Activated T-helper 1 cell treated with anti-CD3 and anti-CD28 coated beads, Interleukin-12 subunit alpha, Interleukin-12 subunit beta, Interleukin-2, Interleukin-4 antibody, amounts not matched to agents 30 ng/mL and 10 ng/mL and 1 ng/mL, durations not matched to agents 14 hours and 24 hours and 36 hours (primary cell): ENCODE measurements at places on chromosomes 11 and 22. TPM values are rescaled to one million over a fixed set of nuclear protein-coding genes. Genes with fewer than 3 reads are reported as not detected.

GRCh38 chr11:12125609-12126149, 15.3 kb downstream of the MICAL2 start:
- H3K36me3 ChIP-seq, result peaks cover 43% of the 10 kb centered on the region
- H3K4me1 ChIP-seq, result peaks cover 83% of the 10 kb centered on the region
- H3K4me3 ChIP-seq, result peak overlapping the region; percentile 24
- peak overlapping the region; percentile 74 for H3K27ac ChIP-seq
- DNase-seq, result no peak

- H3K27ac ChIP-seq, result no peak overlapping the region
- H3K4me3 ChIP-seq, result no peak overlapping the region
- DNase-seq, result no peak
- H3K36me3 ChIP-seq, result peaks cover 2% of the 10 kb centered on the region
- peaks cover 14% of the 10 kb centered on the region for H3K4me1 ChIP-seq
Measured at GRCh38 chr11:69996451-69996850, 81.7 kb upstream of the ANO1 start.

DNA sequence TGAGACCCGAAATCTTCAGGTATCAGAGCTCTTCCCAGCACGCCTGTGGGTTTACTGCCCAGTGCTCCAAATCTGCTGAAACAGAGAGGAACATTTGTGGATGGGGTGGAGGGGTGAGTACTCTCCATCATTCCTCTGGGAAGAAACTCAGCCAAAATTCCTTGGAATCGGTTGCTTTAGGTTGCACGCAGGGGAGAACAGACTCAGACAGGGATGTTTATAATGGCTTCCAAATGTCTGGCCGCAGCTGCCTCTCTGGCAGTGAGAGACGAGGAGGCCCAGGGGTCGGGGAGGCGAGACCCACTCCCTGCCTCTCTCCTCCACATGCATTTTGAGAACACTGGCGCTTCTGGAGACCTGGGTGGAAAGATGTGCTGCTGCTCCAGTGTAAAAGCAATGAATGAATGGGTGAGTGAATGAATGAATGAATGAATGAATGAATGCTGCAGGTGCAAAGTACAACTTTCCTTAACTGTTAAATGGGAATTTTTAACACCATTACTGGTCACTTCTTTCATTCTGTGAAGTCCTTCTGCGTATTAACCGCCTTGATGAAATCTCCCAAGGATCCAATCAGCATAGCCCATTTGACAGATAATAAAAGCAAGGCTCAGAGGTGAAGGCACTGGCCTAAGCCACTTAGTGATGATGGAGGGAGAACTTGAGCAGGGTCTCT, 437.4 kb downstream of the MIAT start:
- no peaks in the 10 kb centered on the region for H3K36me3 ChIP-seq
- H3K4me1 ChIP-seq, result no peaks in the 10 kb centered on the region
- H3K27ac ChIP-seq, result no peak overlapping the region
- H3K4me3 ChIP-seq, result no peak overlapping the region

DNA sequence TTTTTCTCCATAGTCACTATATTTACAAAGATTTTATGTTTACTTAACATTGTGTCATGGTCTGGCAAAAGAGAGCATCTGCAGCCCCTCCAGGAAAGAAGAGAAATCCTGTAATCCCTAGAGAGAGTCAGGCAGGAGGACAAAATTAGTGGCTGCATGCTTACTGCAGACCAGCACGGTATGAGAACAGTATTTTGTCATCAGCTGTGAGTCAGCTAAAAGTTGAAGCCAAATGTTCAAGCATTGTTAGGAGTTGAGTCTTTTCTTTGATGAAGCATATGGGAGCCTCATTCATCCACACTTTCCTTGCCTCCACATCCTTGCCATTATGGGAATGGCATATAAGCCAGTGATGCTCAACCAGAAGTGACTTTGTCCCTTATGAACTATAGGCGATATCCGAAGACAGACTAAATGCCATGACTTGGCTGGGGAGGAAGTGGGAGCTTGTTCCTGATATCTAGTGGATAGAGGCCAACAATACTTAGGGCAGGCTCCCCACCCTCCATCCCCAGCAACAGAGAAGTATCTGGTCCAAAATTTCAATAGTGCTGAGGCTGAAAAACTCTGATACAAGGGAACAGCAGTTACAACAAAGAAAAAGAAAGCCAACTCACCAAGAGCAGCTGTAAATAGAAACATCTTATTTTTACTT, 112.0 kb upstream of the OR5AK2 start:
- no peaks in the 10 kb centered on the region for H3K4me1 ChIP-seq
- no peaks in the 10 kb centered on the region for H3K27me3 ChIP-seq
- H3K27ac ChIP-seq, result no peak overlapping the region
- no peaks in the 10 kb centered on the region for H3K36me3 ChIP-seq

The LARGE2 gene
- not detected in 2 replicates for total RNA-seq

GRCh38 chr11:117825538-117826189, 1.1 kb upstream of the FXYD2 start:
- H3K4me3 ChIP-seq, result no peak overlapping the region
- peaks cover 77% of the 10 kb centered on the region for H3K4me1 ChIP-seq
- no peak for DNase-seq
- no peaks in the 10 kb centered on the region for H3K36me3 ChIP-seq
- H3K27me3 ChIP-seq, result no peaks in the 10 kb centered on the region

DNA sequence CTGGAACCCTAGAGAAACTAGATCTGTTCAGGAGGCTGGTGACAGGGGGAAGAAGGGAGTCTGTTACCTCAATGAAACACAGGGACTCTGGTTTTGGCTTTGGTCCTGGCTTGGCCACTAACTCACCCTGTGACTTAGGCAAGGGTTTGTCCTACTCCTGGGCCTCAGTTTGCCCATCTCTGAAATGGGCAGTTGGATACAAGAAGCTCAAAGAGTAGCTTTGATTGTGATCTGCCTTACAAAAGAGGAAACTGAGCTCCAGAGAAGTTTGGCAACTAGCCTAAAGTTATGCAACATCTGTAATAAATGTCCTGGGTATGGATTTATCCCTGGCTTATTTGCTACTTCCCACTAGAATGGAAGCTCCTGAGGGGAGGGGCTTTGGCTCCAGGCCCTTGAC, 24.0 kb upstream of the LMO1 start:
- H3K27me3 ChIP-seq, result peaks cover 5% of the 10 kb centered on the region
- H3K4me1 ChIP-seq, result no peaks in the 10 kb centered on the region
- H3K27ac ChIP-seq, result no peak overlapping the region
- no peaks in the 10 kb centered on the region for H3K36me3 ChIP-seq
- H3K4me3 ChIP-seq, result no peak overlapping the region

- peaks cover 5% of the 10 kb centered on the region for H3K27me3 ChIP-seq
- no peak for DNase-seq
- no peaks in the 10 kb centered on the region for H3K4me1 ChIP-seq
Measured at GRCh38 chr11:57155400-57155799, 26.4 kb upstream of the LRRC55 start.

DNA sequence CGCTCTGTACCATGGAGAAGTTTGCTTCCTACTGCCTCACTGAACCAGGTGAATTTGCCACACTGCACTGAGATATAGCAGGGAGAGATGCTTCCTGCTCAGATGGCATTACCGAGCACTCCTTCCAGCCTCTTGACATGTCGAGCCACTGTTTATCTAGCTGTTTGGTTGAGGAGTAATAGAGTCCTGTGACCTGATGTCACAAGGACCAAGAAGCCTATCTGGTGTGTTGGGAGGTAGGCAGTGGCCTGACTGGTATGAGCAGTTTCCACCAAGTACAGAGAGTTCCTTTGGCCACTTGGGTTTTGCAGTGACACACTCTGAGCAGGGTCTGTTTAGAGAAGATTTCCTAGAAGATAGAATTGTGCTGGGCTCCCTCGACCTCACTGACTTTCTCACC, 5.2 kb downstream of the ACAD8 start:
- H3K27ac ChIP-seq, result no peak overlapping the region
- peaks cover 18% of the 10 kb centered on the region for H3K36me3 ChIP-seq
- H3K27me3 ChIP-seq, result no peaks in the 10 kb centered on the region
- H3K4me1 ChIP-seq, result peaks cover 23% of the 10 kb centered on the region
- no peak overlapping the region for H3K4me3 ChIP-seq
